MCF 10A (cell line): ENCODE measurements at places on chromosomes 11 and 22.

GRCh38 chr11:93567401-93567895 is 24.3 kb upstream of the SMCO4 start:
- peak; percentile 80 for DNase-seq

DNA sequence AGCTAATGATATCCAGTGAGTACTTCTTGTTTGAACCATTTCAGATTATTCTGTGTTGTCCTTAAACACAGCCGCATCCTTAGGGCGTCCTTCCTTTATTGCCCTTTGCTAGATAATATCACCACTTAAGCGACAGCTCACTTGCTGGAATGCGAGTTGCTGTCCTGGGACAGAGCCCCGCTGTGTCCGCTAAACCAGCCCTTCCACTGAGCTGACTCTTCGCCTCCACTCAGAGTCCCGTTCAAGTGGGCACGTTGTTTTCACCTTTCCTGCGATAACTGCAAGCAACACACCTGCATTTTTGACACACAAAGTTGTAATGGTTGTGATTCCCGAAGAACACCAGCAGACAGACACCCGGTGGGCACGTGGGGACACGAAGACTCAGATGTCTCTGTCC is 140.0 kb downstream of the TBC1D22A start:
- no peak for DNase-seq

DNA sequence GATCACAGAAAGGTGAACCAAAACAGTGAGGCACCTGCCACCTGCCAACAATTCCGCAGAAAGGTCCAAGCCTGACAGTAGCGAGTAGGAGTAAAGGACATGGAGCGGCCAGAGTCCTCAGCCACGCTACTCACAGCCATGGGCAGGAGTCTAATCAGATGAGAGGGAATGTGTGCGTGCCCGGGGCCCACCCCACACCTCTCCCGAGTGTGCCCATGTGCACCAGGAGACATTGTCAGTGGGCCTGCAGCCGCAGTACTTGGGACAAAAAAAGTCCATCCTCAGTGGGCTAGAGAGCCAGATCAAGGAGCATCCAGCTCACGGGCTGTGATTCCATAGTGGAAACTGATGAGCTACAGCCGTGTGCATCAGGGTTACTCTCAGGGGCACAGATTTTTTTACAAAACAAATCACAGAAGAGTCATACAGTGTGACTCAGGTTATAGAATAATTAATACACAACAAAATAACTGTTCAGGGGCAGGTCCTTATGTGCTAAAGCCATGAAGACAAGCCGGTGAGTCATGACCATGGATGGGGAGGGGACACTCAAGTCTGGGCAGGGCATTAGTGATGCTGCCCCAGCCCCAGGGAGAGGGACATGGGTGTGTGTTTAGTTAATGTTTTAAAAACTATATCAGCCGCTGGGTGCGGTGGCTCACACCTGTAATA is 12.0 kb downstream of the SART1 start:
- DNase-seq, result peak; percentile 50

DNA sequence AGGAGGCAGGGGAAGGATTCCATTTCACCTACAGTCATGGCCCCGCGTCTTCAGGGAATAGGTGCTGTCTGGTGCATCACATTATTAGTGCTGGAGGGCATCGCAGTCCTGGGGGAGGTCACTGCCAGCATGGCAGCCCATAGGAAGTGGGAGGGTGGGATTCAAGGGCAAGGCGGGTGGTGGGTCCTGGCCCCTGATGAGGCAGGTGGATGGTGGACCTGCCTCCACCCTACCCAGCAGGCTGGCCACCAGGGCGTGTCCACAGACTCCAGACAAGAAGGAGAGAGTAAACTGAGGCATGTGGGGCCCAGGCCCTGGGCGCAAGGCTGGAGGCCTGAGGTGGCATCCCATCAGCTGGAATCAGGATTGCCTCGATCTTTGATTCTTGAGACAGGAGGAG is 53.3 kb downstream of the RTN4R start:
- DNase-seq, result no peak

- no peak for DNase-seq
Observed at GRCh38 chr22:42644422-42645340, 4.3 kb upstream of the ATP5MGL start.

GRCh38 chr11:130428316-130429119 is at the start of gene ADAMTS8:
Gene ADAMTS8, minus strand, starts transcription at chr11:130428609. Its CDS starts 323 bp downstream, at chr11:130428286.
- DNase-seq, result no peak

DNA sequence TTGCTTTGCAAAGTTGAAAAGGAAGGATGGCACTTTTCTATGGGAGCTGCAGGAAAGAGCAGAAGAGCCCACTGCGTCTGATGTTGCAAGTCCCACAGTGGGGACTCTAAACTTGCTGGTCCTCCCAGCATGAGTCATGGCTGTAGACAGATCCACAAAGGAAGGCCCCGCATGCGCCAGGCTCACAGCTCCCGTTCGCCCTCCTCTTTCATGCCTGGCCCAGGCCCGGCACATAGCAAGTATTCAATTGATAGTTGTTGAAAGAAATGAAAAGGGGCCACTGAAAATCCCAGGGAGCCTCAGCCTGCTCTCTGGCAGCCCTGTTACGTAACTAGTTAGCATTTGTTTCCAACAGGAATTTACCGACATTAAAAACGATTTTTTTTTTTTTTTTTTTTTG is 18.9 kb downstream of the AP1B1 start:
- DNase-seq, result peak; percentile 79

DNA sequence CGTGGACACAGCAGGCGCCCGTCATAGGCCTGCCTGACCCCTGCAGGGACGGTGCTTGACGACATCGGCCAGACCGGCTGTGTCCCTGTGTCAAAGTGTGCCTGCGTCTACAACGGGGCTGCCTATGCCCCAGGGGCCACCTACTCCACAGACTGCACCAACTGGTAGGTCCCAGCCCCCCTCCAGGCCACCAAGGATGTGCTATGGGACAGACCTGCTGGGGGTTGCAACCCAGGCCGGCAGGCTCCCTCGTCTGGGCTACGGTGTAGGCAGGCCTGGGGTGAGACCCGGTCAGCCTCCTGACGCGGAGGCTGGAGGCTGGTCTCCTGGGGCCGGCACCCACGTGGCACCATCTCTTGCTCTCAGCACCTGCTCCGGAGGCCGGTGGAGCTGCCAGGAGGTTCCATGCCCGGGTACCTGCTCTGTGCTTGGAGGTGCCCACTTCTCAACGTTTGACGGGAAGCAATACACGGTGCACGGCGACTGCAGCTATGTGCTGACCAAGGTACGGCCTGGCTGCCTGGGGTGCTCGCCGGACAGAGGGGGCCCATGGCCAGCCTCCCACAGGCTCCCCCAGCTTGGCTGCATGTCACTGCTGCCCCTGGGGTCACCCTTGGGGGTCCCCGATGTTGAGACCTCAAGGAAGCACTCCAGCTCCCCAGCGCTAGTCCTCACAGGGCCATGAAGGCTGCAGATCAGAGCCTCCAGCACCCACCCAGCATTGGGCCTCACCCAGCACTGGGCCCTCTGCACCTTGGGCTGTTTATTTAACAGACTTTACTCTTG is 7.7 kb downstream of the MUC5AC start:
- DNase-seq, result no peak

- no peak for DNase-seq
Observed at GRCh38 chr11:3659595-3660515, 11.3 kb downstream of the CHRNA10 start.

- no peak for DNase-seq
Observed at GRCh38 chr22:40878922-40879321, 17.0 kb upstream of the DNAJB7 start.

- DNase-seq, result no peak
Observed at GRCh38 chr11:117443266-117444186, 115.9 kb downstream of the CEP164 start.

- DNase-seq, result no peak
Observed at GRCh38 chr11:102325088-102325487, 7.8 kb downstream of the BIRC3 start.

GRCh38 chr22:33314316-33314715 is 256.1 kb upstream of the SYN3 start:
- DNase-seq, result no peak

DNA sequence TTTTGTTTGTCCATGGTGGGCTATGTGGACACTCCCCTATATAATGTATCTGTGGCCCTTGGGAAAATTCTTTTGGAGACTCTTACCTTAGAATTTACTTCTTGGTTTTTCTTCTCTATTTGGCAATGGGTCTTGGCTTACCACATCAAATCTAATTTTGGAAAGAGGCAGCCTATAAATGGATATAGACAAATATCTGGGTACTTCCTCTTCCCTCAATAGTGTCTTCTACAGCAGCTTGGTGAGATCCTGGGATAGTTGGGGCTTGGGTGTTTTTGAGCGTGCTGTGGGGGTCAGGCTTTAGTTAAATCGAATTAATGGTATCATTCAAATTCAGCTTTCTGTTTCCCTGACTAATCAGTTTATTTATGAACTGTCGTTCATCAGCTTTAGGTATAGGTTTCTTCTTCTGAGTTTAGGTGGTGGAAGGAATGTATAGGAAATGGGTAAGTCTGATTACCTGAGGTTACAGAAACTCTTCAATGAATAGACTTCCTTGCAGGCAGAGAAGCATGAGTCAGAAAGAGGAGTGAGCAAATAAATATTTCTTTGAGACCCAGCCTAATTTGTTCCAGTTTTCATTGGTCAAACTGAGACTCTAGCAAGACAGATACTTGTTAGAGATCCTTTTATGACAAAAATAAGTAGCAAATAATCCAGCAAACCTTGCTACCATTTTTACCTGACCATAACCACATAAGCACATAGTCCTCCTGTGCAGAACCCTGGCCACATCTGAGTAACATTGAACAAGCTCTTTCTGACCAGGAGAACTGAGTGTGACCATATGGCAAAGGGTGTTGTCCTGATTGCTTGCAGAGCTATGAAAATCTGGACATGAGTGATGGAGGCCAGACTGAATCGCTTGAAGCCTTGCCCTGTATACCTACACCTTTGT is 68.6 kb upstream of the SORL1-AS1 start:
- peak; percentile 29 for DNase-seq
